Stimulated activated CD8-positive, alpha-beta memory T cell treated with anti-CD3 and anti-CD28 coated beads, Interleukin-4, amount 100 ng/mL, for 4 hours (primary cell): ENCODE measurements at places on chromosomes 1 and 21.

GRCh38 chr1:208254376-208254775 is 10.2 kb upstream of the PLXNA2 start:
- no peak for DNase-seq

GRCh38 chr1:43774359-43774758 is 67.0 kb downstream of the ST3GAL3 start:
- DNase-seq: no peak

DNA sequence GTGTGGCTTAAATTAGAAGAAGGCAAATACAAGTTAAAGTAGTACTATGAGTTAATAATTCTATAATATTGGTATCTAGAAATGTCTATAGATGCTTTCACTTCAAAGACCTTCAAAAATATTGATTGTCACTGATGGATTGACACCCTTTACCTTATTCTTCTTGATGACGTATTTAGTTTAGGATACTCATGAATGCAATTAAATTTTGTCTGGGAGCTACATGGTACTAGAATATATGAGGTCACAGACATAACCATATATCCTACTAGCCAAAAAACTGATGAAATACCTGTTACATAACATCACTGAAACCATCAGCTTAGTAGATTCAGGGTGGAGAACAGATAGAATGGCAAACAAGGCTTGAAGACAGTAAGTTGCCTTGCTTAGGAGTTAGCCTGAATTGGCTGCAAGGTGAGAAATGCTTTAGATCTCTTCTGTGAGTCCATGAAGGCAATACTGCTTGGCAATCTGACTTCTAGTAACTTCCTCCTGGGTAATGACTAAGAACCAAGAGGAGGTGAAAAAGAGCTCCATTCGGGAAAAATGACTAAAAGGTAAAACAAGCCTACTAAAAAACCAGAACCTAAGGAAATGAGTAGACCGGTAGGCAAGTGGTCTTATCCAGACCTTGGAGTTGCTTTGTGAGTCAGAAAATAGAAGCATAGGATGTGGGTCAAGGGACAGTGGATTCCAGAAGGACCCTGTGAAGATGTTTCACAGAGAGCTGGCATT is 16.9 kb upstream of the ARHGAP29 start:
- no peak for DNase-seq

DNA sequence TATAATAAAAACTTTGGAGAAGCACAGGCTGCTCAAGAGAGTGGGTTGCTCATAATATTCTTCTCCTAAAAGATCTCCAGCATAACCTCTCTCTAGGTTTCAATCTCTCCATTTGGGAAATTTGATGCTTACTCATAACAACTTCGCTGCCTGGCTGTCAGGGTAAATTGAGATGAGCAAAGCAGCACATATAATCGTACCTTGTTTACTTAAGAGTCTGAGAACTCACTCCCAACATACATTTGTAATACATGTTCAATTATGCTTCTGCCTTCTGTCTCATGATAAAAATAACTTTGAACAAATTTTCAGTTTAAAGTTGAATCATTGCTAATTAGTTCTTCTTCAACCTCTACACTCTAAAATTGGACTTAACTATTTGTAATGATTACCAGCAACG is 68.9 kb downstream of the DUSP10 start:
- DNase-seq: no peak

GRCh38 chr1:231013391-231014015 is 26.6 kb downstream of the FAM89A start:
- DNase-seq: no peak

DNA sequence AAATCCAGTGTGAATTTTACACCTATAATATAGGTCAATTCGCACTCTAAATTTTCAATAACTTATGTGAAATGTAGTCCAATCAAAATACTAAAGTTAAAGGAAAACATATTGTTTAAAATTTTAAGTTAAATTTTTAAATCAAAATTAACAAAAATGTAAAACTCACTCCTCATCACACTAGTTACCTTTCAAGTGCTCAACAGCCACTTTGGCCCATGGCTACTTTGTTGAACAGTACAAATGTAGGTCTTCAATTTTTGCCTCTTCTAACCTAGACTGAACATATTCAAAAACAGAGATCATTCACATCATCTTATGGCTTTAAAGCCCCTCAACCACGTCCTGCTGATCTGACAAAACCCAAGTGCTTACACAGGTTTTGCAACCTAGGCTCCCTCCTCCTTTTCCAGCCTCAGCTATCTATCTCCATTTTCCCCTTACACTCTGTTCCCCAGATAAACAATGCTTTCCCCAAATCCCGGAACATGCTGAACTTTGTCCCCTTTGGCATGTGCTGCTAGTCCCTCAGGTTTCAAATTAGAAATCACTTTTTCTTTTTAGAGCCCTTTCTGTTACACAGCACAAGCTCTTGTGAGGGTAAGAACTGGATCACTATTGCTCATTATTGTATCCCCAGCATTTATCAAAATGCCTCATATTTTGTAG is 110.6 kb downstream of the AKT3 start:
- DNase-seq: no peak

GRCh38 chr21:15433091-15433490 is 296.7 kb upstream of the USP25 start:
- no peak for DNase-seq
